ENCODE measurements at places on chromosomes 6 and 20. TPM values are rescaled to one million over a fixed set of nuclear protein-coding genes. Genes with fewer than 3 reads are reported as not detected.

GRCh38 chr20:60006261-60006660 is 48.0 kb downstream of the CDH26 start:
- no peak for DNase-seq

DNA sequence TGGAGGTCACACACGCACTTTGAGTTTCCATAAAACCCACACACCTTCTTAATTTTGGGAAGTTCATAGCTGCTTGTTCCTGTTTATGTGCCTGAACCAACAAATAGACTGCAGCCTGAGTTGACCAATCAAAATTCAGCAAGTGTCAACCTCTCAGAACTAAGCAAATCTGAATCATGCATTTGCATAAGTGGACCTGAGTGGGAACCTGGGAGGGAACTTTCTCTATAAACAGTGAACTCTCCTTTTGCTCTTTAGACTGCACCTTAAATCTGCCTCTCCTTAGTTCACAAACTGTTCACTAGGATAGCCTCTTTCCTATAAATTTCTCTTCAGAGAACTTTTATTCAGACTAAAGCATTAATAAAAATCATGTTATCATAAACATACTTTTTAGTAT is 37.9 kb downstream of the SLC17A1 start:
- no peak for DNase-seq

GRCh38 chr6:80714513-80714912 is 608.0 kb downstream of the BCKDHB start:
- no peak for DNase-seq

DNA sequence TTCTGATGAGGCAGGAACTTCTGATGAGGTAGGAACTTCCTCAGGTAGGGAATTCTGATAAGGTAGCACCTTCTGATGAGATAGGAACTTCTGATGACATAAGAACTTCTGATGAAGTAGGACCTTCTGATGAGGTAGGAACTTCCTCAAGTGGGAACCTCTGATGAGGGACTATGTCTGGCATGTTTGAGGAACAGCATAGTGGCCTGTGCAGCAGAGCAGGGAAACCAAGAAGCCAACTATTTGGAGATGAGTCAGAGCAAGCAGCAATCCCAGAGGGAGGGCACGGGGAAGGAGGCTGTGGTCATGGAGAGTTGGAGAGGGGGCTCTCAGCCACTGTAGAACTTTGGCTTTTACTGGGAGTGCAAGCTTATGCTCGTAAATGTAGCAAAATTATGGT is 132.4 kb downstream of the CFAP61 start:
- no peak for DNase-seq

DNA sequence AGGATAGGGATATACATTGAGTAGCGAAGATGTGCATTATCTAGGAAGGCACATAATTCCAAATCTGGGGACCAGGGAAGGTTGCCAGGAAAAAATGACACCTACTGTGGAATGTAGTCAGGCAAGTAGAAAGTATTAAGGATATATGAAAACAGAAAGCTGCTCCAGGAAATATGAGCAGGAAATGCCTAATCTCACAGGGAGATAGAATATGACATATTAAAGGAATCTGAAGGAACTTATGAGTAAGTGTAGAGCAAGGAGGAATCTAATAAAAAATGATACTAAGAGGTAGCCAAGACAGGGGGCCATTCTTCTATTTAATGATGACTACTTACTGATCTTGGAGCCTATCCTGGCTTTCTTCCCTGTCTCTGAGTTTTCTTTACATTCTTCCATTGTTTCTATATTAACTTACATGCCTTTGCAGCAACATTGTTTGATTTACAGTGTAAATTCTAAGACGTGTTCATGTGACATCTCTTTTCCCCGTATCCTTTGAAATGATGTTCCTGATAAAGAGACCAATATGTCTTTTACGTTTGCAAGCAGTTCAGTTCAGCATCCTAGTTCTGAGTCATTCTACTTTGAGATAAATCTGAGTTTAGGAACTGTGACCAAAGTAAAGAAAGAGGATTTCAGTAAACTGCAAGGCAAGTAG is 58.6 kb downstream of the TINAG start:
- DNase-seq = no peak

- no peak for DNase-seq
Measured at GRCh38 chr20:35559042-35559693, 17.3 kb downstream of the ERGIC3 start.

- no peak for DNase-seq
Measured at GRCh38 chr6:2485116-2485515, 239.7 kb upstream of the GMDS start.

DNA sequence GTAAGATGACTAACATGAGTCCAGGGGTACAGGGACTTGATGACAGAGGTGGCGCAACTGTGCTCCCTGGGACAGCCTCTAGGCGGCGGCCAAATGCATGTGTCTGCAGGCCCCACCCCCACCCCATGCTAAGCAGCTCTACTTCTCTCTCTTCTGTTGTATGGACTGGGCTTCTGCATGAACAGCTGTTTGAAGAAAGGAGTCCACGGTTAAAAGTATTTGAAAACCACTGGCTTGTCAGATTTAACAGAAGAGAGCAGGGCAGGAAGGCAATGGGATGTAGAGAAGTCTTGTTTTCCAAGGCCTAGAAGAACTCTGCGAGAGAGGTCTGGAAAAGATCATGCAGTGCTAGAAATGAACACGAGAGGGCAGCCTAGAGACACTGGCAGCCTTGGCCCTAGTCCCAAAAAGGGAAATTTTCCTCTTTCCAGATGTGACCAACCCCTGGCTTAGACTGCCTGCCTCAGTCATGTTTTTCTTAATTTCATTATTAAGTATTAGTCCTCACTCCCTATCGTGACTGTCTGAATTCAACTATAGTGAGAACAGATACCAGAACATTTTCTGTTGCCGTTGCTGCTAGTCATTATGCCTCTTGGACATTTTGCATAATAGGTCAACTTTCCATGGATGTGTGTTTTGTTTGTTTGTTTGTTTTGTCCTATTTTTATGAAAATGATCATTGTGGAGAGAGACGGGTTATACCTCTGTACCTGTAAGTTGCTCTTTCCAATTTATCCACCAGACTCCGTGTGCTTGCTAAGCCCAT is 265.0 kb downstream of the ADGRG6 start:
- DNase-seq = no peak

GRCh38 chr6:66128243-66128642 is 421.2 kb upstream of the EYS start:
- DNase-seq = no peak

DNA sequence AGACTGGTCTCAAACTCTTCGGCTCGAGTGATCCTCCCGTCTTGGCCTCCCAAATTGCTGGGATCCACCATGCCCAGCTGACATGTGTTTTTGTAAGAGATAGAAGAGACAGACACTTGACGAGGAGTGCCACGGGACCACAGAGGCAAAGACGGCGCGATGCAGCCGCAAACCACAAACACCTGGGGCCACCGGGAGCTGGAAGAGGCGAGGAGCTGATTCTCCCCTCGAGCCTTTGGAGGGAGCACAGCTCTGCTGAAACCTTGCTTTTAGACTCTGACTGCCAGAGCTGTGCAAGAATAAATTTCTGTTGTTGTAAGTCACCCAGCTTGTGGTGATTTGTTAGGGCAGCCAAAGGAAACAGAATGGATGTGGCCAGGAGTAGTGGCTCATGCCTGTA is 46.9 kb downstream of the TFAP2C start:
- no peak for DNase-seq

GRCh38 chr20:51759769-51760510 is 8.2 kb downstream of the ATP9A start:
- no peak for DNase-seq

GRCh38 chr6:48325701-48326100 is 214.7 kb upstream of the PTCHD4 start:
- no peak for DNase-seq

DNA sequence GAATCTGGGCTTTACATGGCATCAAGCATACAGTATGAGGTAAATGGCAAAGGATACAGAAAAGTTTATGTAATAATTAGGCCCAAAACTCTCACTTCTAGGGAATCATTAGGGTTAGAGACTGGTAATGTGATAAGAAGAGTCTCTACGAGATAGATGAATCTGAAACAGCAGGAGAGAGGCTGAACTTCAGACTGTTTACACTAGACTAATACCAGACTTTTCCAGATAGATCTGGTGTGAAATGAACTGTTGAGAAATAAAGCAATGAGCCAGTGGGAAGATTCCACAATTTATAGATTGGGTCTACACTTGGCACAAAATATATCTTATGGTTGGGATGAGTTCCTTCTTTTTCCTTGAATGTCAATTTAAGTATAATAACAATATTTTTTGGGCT is 134.3 kb downstream of the MAN1A1 start:
- no peak for DNase-seq

GRCh38 chr6:111605100-111605751 is 452 bp downstream of the TRAF3IP2 start:
- DNase-seq = peak; percentile 92

DNA sequence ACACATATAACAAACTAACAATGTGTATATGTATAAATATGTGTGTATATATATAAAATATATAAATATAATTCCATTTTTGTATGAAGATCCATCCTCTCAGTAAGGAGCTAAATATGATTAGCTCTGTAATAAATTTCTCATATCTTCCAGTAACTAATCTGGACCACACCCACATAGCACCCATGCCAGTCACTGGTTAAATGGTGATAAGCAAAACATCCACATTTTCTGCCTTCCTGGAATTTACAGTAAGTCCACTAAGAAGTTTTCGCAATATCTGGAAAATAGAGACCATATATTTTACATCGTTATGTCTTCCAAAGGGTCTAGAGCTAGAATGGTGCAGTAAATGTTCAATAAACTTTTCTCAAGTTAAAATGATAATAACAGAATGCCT is 151.5 kb upstream of the STMND1 start:
- DNase-seq = no peak

DNA sequence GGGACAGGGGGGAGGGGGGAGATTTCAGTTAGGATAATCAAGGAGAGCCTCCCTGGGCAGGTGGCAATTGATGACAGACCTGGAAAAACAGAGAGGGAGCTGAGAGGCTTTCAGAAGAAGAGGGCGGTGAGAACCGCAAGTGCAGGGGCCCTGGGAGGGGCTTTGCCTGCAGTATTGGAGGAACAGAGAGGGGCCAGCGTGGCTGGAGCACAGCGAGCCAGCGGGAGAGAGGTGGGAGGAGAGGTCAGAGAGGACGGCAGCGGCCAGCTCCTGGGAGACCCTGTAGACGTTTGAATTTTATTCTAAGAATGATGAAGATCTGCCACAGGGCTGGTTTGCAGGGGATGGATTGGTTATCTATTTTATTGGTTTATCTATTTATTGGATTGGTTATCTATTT is 34.5 kb upstream of the NOL4L start:
- no peak for DNase-seq

DNA sequence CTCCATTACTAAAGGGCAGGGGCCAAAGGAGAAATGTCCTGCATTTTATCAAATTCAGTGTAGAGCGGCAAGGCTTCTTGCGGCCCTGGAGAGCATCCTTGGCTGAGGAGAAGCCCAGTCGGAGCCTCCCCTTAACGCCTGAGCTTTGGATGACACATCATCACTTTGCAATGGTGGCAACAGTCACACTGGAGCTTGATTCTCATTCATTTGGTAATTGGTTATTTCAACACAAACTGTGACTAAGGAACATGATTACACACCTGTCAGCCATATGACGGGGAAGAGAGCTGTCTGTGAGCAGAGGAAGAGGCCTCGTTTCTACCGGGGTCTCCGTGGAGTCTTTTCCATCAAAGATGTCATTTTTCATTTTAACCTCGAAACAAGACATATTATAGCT is 81.4 kb downstream of the SOBP start:
- no peak for DNase-seq

DNA sequence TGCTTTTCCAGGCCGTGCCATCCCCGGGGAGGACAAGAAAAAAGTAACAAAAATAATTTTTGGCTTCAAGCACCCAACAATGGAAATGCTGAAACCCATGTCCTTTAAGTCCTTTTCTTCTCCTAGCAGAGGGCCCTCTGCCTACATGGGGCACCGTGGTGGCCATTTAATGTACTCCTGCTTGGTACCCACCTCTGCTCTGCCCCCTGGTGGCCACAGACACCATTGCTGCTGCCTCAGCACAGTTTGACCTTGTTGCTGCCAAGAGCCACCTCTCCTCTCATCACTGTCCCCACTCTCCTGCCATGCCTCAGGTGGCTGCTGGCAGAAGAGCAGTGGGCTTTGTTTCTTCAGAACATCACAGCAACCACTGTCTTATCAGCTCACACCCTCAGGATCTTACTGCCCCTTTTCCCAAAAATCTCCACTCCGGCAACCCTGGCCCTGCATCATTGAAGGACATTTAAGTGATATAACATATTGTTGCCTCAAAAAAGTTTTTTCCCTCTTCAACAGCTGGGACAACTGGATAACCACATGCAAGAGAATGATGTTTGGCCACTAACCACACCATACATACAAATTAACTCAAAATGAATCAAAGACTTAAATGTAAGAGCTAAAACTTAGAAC is 12.9 kb upstream of the ARMC2 start:
- peak; percentile 94 for DNase-seq

DNA sequence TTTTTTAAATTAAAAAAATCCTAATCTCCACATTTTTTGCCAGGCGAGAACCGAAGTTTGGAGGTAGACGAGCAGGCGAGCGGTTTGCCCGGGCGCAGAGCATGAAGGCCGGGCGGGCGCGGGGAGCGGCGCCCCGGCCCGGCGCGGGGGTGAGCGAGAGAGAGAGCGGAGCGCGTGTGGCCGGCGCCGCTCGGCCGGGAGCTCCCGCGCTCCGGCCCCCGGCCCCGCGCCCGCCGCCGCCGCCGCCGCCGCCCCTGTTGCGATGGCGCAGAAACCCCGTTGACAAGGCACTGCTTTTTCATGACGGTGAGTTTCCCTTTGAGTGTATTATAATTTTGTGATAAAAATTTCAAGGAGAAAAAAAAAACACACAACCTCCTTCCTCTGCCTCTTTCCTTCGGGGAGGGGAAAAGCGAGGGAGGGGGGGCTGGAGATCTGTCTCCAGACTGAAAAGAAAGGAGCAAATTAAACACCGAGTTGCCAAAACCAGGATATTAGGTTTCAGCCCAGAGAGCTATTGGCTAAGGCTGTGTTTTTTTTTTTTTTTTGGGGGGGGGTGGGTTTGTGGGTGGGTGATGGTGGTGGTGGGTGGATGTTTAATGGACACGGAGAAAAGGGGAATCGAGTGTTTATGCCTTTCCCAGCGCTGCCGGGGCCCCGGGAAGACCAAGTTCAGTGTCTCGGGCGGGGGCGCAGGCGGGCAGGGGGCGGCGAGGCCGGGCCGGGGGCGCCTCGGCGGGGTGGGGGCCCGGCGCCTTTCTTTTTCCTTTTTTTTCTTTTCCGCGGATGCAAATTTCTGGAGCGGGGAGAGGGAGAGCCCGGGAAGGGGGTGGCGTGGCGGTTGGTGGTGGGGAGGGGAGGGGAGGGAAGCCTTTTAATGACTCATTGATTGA is at the start of gene BICRAL:
BICRAL (plus strand) TSS at position 257 of the 893 bp plus-strand sequence. CDS start 39,971 bp downstream, outside the sequence.
- DNase-seq = peak; percentile 74

XKR7 gene
- polyA plus RNA-seq = not detected

HCK gene
- 20.6 TPM for polyA plus RNA-seq

GRM1 gene
- not detected for polyA plus RNA-seq

HLA-DRB1 gene
- polyA plus RNA-seq = 25.8 TPM

TMEM200A gene
- polyA plus RNA-seq = 5.3 TPM

PYGB gene
- 45.6 TPM for polyA plus RNA-seq

RPS6KA2 gene
- polyA plus RNA-seq = 12.6 TPM

RPP21 gene
- polyA plus RNA-seq = 74.7 TPM

ATG5 gene
- 54.6 TPM for polyA plus RNA-seq

TNNC2 gene
- 15.6 TPM for polyA plus RNA-seq

Data from sigmoid colon (tissue), 7 donors.